ENCODE measurements at places on chromosomes 3 and 15. TPM values are rescaled to one million over a fixed set of nuclear protein-coding genes. Genes with fewer than 3 reads are reported as not detected.

RHOA gene
- 242 TPM for total RNA-seq

TGM5 gene
- total RNA-seq: not detected

VGLL4 gene
- 147 TPM for total RNA-seq

CFAP44 gene
- 16.9 TPM for total RNA-seq

SI gene
- 1.2 TPM for total RNA-seq

SCN5A gene
- not detected for total RNA-seq
